ENCODE measurements at places on chromosomes 6 and 20.

DNA sequence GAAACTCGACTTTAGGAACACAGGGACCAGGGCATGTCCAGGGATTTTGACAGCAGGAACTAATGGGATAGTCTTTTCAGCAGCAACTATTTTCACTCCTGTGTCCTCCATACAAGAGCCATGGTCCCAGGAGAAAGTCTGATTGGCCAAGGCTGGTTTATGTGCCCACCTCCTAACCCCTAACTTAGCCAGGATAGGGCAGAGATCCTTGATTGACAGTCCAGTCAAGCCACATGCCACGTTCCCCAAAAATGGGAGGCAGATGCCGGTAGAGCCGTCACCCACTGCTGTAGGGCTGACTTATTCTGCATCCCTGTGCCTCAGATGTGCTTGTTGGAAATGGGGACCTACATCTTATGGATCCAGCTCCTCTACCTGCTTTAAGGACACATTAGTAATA, 22.3 kb downstream of the SLC2A10 start:
- DNase-seq, result no peak

DNA sequence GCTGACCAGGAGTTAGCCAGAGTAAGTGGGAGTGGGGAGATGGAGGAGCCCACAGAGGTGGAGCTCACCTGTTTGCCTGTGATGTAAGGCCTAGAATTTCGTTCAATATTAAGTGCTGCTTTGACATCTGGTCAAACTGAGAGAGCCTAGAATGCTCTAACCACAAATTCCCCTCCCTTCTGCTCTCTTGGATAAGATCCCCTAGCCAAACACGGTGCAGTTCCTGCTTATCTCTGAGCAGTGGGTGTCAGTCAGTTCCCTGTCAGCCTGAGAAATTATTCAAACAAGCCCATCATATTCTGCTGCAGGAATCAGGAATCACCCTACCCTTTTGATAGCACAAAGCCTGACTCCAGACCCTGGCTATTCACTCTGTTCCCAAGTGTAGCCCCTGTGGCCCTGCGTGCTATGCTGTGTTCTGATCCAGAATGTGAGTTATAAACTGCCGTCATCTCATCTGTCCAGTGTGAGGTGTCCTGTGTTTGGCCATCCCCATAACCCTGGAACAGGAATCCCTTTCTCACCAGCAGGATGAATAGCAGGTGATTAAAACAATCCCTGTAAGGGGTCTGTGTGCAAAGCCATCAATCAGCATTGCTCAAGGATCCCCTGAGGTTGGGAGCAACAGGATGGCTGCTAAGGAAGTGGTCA, 31.8 kb upstream of the ZNF133 start:
- no peak for DNase-seq

GRCh38 chr6:53566755-53567154, 21.9 kb upstream of the GCLC start:
- DNase-seq, result no peak

DNA sequence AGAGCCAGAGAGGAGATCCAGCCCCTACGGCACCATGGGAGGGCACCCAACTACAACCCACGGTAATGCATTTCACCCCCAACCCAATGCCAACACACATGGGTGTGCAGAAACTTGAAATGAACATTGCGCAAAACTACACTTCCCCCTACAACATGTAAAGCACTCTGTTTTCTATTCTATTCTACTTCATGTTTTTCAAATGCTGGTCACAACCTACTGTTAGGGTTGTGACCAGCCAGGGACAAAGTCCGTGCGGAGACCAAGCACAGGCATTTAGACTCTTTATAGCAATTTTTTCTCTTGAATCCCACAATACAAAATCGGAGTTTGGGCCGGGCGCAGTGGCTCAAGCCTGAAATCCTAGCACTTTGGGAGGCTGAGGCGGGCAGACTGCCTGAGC, 90.6 kb downstream of the MRPL14 start:
- DNase-seq, result no peak

GRCh38 chr20:62916703-62917476, 9.4 kb downstream of the DIDO1 start:
- no peak for DNase-seq

GRCh38 chr6:51167468-51167867, 348.8 kb downstream of the TFAP2B start:
- DNase-seq, result no peak

- no peak for DNase-seq
These were observed 21.7 kb downstream of the GFOD1 start for GRCh38 chr6:13465734-13466133.

DNA sequence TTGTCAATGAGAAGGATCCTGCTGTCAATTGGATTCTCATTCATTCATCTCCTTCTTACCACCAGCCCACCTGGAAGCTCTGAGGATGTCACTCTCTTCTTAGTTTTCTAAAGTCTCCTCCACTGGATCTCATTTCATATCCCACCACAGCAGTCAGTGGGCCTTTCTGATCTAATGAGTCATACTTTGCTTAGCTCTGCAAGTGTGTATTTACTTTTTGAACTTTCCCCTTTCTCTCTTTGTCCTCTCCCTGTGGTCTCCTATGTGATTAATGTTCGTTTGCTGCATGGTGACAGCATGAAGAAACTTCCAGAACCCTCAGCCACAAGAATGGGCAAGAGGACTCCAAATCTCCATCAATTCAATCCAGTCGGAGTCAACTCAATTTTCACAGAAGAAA, 63.6 kb upstream of the SYNDIG1 start:
- no peak for DNase-seq

- no peak for DNase-seq
These were observed 579.1 kb downstream of the DOK5 start for GRCh38 chr20:55054453-55054852.

GRCh38 chr6:30754631-30755030, 10.3 kb upstream of the IER3 start:
- DNase-seq, result peak; percentile 19

DNA sequence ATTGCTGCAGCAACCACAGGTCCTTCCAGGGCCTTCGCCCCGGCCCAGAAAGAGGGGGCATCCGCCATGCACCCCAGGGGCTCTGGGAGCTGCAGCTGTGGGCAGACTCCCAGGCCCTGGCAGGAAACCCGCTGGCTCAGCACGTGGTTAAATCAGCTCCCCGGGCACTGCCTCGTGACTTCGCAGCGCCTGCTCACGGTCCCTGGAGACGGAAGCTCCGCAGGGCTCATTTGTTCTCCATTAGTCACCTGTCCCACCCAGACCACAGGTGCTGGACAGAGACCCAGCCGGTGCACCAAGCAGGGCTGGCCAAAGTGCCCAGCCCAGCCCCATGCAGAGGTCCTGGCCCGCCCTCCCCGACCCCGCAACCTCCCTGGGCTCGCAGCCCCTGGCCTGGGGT, 14.7 kb downstream of the KCNQ2 start:
- DNase-seq, result peak; percentile 49

- no peak for DNase-seq
These were observed 195.6 kb downstream of the SCP2D1 start for GRCh38 chr20:19009081-19009688.

- no peak for DNase-seq
These were observed 8.0 kb downstream of the SERINC3 start for GRCh38 chr20:44513871-44514270.

DNA sequence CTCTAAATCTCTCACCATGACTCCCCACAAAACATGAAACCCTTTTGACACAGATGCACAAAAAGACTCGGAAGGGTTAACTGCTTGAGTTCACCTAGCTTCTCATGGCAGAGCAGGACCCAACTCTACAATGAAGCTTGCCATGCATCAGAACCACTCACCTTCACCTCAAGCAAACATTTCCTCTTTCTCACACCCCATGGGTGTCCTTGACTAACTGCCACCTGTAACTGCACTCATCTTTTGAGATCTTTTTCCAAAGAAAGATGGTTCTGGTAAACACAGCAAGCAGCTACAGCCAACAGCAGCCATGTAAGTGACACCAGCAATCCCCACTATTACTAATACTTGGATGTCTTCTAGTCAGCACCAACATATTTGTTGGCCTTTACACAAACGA, 76.5 kb downstream of the EFHC1 start:
- DNase-seq, result no peak

- no peak for DNase-seq
These were observed 37.3 kb upstream of the BTN3A2 start for GRCh38 chr6:26327450-26328264.

- DNase-seq, result peak; percentile 74
These were observed 87.9 kb upstream of the PRND start for GRCh38 chr20:4633780-4634179.

- peak; percentile 21 for DNase-seq
These were observed 111.7 kb upstream of the CD93 start for GRCh38 chr20:23197836-23198235.

- DNase-seq, result peak; percentile 80
These were observed 534.3 kb downstream of the COL12A1 start for GRCh38 chr6:74671558-74672025.

DNA sequence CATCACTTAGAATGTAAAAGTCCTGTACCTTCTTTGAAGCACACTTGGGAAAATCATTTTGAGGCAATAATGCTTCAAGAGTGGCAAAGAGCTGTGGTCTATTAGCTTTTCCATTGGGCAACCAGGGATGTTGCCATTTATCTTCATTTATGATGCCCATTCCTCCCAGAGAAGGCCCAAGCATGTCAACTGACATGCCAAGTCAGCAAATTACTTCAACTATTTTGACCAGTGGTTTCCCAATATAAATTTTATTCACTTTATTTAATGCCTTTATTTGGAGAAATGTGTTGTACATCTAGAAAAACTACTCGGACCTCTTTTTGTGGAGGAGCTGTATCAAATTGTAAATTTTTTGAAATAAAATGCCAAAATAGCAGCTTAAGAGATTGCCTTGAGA, 164.1 kb upstream of the PCSK2 start:
- DNase-seq, result no peak
